Neural progenitor cell (in vitro differentiated cells): ENCODE measurements at places on chromosomes 2 and 18. TPM values are rescaled to one million over a fixed set of nuclear protein-coding genes. Genes with fewer than 3 reads are reported as not detected.

VIL1 gene
- total RNA-seq = 0.22 TPM in 1 of 2 replicates, not detected in the other

PECR gene
- 14.8 and 21.2 TPM in 2 replicates for total RNA-seq

UGT1A4 gene
- not detected in 2 replicates for total RNA-seq

MC4R gene
- 0.15 and 0.19 TPM in 2 replicates for total RNA-seq

SNTG2 gene
- total RNA-seq = 1.1 and 5.5 TPM in 2 replicates

GDF7 gene
- not detected in 2 replicates for total RNA-seq

OTX1 gene
- total RNA-seq = 7.9 and 23.3 TPM in 2 replicates

CRYBA2 gene
- total RNA-seq = not detected in 2 replicates

MYO5B gene
- 5.0 and 6.7 TPM in 2 replicates for total RNA-seq

BCS1L gene
- 23.4 and 38.3 TPM in 2 replicates for total RNA-seq

RNU2-63P gene
- total RNA-seq = not detected in 2 replicates

GRHL1 gene
- total RNA-seq = 4.7 and 5.8 TPM in 2 replicates

SRD5A2 gene
- not detected in 2 replicates for total RNA-seq

IDH1 gene
- total RNA-seq = 236 and 308 TPM in 2 replicates

CDK5R2 gene
- total RNA-seq = 0.09 TPM in 1 of 2 replicates, not detected in the other

LAMA3 gene
- 0.28 and 0.47 TPM in 2 replicates for total RNA-seq

TMEM37 gene
- 0.74 and 1.0 TPM in 2 replicates for total RNA-seq

IL37 gene
- 0.93 TPM in 1 of 2 replicates, not detected in the other for total RNA-seq

UGT1A9 gene
- not detected in 2 replicates for total RNA-seq

BOLL gene
- not detected in 2 replicates for total RNA-seq

ANKRD36 gene
- total RNA-seq = 40.2 and 57.2 TPM in 2 replicates

HOXD1 gene
- not detected in 2 replicates for total RNA-seq
